ENCODE measurements at places on chromosomes 2 and 18.

- DNase-seq: no peak
These were observed 418.3 kb upstream of the CYRIA start for GRCh38 chr2:17083902-17084301.

DNA sequence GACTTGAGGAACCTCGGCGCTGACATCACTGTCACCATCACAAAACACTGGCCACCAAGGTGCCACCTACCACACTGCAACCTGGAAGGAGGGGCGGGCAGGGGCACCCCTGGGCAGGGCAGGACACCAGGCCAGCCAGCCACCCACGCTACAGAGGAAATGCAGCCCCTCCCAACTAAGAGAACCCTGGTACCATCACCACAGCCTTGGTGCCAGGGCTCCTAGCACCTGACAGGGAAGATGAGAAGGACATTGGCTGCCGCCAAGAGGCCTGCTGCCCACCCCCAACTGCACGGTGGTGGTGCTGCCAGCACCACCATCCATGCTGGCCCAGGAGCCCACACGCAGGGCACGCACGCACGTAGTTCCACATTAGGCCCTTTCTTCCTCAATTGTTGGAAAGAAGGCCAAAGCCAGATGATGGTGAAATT lies 88.7 kb downstream of the HDAC4 start:
- DNase-seq: no peak

DNA sequence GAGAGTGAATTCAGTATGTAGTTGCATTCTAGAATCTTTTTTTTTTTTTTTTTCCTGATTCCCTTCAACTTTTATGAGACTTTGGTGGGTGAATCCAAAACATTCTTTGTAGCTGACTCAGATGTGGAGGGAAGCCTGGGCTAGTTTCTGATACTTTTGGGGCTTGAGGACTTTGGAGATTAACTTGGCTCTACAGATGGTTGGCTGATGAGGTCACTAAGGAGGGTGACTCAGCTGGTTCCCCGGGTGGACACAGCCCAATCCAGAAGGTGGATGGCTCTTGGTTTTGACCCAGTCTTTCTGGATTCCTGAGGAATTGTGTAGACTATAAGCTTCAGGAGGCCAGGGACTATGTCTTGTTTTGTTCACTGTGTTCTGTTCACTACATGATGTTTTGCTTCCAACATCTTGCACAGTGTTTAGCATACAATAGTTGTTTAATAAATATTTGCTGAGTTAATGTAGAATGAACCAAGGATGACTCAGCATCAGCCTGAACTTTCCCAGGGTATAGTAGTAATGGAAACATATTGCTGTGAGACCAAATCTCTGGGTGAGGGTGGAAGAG lies 30.5 kb downstream of the LAMA3 start:
- DNase-seq: no peak

- no peak for DNase-seq
These were observed 57.1 kb downstream of the CAVIN2 start for GRCh38 chr2:191789796-191790195.

DNA sequence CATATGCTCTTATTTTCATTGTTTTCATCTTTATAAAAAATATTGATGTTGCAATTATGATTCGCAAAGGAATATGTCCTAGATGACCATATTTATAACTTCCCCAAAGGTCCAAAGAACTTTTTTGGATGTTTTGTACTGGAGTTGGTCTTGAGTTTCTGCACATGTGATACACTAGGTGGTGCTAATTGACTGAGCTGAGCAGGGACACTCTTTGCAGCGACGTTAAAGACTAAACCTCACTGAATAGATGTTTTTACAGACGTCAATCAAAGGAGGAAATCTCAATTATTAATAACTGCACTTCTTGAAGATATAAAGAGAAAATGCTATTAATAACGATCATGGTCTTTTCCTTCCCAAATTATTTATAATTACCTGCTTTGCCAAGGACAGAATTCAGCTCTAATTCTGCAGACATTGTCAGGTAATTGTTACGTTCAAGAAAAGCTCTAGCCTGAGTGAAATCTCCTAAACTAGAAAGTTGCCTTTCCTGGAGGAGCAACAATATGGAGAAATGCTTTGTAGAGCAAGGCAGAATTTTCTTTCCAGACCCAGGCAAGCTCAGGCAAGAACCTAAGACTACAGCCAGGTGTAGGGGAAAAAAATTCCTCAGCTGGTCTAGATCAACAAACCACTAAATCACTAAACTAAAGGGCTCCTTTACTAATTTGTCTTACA lies 119.3 kb upstream of the RBBP8 start:
- no peak for DNase-seq

- no peak for DNase-seq
These were observed 482.3 kb downstream of the TNS1 start for GRCh38 chr2:217520356-217521010.

GRCh38 chr2:45681675-45682074 lies 30.2 kb downstream of the PRKCE start:
- no peak for DNase-seq

DNA sequence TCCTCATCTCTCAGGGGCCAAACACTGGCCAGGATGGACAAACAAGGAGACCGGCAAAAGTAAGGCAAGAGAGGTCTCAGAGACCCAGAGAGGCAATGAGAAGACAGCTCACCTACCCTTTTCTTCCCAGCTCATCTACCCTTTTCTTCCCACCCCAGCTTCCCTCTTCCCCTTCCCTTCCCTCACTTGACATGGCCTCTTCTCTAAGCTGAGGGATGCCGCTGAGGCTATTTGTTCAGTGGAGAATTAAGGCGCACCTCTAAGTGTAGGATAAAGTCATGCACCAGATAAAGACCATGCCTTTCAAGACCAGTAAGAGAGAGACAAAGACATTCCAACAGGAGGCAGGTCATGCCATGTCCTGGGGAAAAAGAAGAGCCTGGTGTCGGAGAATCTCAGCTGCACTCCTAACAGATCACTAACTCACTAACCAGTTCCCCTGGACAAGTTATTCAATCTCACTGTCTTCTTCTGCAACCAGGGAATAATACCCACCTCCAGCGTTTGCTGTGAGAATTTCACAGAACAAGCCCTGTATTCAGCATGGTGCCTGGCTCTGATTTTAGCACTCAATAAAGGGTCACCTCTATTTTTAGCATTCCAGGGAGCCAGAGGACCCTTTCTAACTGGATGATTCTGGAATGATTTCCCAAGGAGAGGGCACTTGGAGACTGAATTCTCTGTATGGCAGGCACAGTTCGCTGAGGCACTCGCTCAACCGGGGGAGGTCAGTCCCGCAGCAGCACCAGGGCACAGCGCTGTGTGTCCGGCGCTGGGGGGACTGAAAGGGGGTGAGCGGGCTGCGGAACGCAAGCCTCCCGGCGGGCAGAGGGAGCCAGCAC lies 3.0 kb upstream of the FOSL2 start:
- no peak for DNase-seq

GRCh38 chr18:31566576-31567306 lies 24.9 kb upstream of the TTR start:
- DNase-seq: no peak

Data from stimulated activated CD4-positive, alpha-beta T cell treated with anti-CD3 and anti-CD28 coated beads, Interleukin-1b, Interleukin-23, amount 100 ng/mL, for 24 hours (primary cell).